ENCODE measurements at places on chromosomes 7 and 10. TPM values are rescaled to one million over a fixed set of nuclear protein-coding genes. Genes with fewer than 3 reads are reported as not detected.

GRCh38 chr7:107850643-107851042 lies 40.3 kb upstream of the DLD start:
- no peak for DNase-seq

DNA sequence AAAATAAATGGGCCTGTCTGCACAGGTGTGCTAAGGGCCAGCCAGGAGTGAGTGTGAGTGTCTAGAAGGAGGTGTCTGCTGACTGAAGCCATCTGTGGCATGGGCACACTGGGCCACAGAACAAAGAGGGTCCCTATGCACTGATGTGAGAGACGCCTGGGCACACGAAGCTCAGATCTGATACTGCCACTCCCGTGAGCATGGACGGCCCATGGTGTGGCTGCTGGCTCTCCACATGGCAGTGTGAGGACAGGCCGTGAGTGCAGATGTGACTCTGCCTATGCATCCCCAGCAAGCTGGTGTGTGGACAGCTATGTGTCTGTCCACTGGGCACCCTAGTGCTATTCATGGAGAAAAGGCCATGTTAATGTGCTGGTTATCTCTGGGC lies 12.8 kb upstream of the MYL7 start:
- DNase-seq: no peak

DNA sequence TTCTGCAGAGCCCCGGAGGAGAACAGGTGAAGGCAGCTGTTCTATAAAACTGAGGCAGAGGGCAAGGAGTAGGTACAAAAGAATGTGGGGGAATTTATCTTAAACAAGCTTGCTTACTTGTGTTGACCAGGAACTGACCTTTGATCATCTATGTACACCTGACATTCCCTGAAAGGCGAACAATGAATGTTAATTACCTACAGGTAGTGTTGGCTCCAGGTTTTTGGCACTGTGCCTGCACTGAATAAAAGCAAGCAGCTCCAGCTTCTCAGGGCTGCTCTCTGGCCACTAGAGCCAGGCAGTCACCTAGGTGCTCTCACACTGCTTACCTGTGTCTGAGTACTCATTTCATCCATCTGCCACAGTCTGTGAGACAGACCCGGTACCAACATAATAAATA lies 87.0 kb downstream of the RAPGEF5 start:
- DNase-seq: no peak

DNA sequence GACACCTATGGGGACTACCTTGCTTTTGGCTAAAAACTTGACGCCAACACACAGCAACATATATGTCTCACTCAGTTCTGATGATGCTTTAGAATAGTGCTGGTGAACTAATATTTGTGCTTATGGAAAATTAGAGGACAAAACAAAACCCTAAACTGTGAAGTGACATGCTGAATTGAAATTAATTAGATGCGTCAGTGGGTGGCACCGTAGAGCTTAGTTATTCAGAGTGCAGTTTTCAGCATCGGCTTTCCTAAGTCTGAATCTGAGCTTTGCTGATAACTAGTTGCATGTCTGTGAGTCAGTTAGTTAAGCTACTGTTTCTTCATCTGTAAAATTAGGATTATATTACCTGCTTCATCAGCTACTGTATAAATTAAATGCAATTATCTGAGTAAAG lies 245.0 kb upstream of the SORCS1 start:
- DNase-seq: no peak

DNA sequence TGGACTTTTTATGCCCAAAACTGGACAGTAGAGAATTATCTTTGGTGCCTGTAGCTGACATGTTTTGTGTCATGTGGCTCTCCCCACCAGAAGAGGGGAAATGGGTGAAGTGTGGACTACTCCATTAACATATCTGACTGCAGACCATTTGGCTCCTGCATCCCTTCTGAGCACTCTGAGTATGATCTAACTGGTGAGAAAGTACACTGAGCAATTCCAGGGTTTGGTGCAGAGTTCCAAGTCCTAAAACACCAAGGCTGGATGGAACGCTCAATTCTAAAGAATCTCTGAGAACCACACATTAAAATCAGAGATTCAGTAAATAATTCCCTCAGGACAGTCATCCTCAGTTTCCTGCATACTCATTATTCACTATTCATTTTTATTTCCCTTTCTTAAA lies 22.8 kb upstream of the OSBPL3 start:
- no peak for DNase-seq

- DNase-seq: no peak
Measured at GRCh38 chr7:151775547-151776443, 101.1 kb downstream of the PRKAG2 start.

DNA sequence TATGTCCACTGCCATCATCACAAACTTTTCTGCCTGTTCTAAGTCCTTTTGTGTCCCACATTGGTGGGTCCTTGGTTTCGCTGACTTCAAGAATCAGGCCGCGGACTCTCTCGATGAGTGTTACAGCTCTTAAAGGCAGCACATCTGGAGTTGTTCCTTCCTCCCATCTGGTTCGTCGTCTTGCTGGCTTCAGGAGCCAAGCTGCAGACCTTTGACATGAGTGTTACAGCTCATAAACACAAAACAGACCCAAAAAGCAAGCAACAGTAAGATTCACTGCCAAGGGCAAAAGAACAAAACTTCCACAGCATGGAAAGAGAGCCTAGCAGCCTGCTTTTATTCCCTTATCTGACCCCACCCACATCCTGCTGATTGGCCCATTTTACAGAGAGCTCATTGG lies 30.2 kb downstream of the ASNS start:
- DNase-seq: no peak

GRCh38 chr10:26254616-26255015 lies 38.0 kb downstream of the GAD2 start:
- DNase-seq: no peak

SRRM3 gene
- total RNA-seq: 16.3 TPM

RNF32 gene
- total RNA-seq: 0.38 TPM

EVX1 gene
- not detected for total RNA-seq

TRPV5 gene
- total RNA-seq: not detected

Measured in Right ventricle myocardium superior (tissue), 1 donor.